Stimulated activated naive CD4-positive, alpha-beta T cell treated with Interleukin-2 at 50 U/mL for 16 hours (primary cell): ENCODE measurements at places on chromosomes 2 and 18.
A peak's percentile ranks its signal among the peaks of the same experiment; 100 is the strongest.

DNA sequence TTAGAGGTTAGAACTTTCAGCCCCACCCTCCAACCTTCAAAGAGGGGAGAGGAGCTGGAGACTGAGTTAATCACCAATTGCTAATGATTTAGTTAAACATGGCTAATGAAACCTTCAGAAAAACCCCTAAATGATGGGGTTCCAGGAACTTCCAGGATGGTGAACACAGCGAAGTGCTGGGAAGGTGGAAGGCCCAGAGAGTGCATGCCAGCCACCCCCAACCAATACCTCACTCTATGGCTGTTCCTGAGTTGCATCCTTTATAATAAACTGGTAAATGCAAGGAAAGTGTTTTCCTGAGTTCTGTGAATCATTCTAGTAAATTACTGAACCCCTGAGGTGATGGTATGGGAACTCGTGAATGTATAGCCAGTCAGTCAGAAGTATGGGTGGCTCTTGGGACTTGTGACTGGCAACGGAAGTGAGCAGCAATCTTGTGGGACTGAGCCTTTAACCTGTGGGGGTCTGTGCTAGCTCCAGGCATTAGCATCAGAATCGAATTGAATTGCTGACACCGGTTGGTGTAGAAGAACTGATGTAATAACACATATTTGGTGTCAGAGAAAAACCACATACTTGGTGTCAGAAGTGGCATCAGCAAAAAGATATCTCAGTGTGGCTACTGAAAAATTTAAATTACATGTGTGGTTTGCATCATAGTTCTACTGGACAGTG lies 37.4 kb downstream of the NPHP1 start:
- no peak for DNase-seq

DNA sequence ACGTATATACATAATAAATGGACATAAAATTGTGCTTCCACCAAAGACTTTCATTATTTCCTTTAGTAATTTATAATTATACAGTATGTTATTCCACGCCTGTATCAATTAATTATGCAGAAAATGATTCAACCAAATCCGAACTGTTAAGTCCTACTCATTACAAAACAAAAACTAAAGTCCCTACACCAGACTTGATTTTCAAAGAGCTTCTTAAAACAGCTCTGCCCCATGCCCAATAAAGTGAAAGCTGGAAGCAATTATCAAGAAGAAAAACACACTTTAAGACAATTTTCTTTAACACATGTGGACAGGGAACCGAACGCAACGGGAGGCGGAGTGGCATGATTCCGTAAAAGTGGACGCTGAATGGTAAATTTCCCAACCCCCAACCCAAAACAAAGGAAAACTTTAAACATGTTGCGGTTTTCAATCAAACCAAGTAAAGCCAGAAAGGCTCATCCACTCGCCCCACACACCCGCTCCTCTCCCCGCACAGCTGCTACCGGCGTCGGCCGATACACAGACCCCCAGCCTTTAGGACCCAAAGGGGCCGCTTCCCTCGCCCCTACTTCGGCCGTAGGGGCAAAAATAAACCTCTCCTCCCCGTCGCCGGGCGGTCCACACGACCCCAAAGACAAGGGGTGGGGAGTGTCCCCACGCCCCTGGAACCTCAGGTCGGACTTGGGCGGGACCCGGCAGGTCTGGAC lies 705 bp downstream of the YES1 start:
- DNase-seq = no peak

- peak; percentile 46 for DNase-seq
These were observed 7.9 kb downstream of the CROCC2 start for GRCh38 chr2:240913810-240914644.

DNA sequence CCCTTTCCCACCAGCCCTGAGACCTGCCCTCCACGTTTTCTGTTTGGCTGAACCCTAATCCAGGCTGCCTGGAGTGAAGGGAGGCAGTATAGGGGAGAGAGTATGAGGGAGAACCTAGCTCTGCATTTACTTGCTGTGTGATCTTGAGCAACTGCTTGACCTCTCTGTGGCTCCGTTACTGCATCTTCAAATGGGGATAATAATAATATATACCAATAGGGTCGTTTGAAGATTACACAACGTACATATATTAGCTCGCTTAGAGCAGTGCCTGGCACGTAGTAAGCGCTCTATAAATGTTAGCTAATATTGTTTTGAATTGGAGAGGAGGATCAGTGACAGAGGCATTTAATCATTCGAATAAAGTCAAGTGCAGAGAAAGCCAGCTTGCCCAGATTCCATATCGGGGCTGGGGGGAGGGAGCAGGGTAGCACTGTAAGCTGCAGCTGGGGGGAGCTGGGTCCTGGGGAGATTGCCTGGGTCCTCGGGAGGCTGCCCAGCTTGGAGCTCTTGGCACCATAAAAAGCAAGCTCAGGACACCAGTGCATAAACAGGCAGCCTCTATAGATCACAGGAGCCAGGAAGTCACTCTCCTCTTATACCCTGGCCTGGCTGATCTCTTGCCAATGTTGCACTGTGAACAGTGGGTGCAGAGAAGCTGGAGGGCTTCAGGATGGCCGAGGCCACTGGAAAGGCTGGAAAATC lies 19.1 kb downstream of the KCNK3 start:
- no peak for DNase-seq

- no peak for DNase-seq
These were observed 329.7 kb downstream of the CYRIA start for GRCh38 chr2:16335947-16336346.

DNA sequence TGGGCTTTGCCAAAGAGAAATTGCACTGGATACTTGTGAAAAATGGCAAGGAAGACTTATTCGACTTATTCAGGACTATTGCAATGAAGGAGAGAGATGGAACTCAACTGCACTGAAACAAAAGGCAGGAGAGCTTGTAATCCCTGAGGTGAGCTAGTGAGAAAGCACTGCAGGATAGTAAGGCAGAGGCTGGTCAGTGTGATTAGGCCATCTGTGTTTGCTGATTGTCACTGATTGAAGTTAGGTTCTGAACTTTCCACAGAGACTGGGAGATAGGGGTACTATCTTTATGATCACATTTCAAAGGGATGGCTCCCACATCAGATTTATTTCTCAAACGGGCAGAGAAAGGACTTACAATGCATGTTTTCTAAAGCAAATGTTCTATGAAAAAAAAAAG lies 82.9 kb downstream of the SERPINB8 start:
- DNase-seq = no peak

- DNase-seq = no peak
These were observed 117.1 kb downstream of the PID1 start for GRCh38 chr2:229153951-229154350.

GRCh38 chr2:55859875-55860274 lies 63.7 kb downstream of the EFEMP1 start:
- DNase-seq = no peak
